ENCODE measurements at places on chromosomes 12 and 14.

DNA sequence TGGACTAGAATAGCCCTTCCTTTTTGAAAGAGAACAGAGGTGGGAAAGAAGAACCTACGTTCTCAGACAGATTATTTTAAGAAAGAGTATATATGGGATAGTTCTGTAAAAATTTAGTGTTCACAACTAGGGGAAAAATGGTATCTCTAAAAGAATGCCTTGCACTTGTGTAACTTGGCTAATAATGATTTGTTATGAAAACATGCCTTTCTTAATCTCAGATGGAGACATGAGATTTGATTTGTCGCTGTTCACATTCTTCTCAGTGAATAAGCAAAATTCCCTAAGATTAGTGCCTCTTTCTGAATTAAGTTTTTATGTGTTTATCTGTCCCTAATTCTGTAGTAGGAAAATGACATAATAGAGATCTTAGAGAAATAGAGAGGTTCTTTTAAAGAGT, 100.8 kb downstream of the USP15 start:
- no peak for DNase-seq

GRCh38 chr12:69275471-69275891, 36.1 kb downstream of the CPSF6 start:
- no peak for DNase-seq

- DNase-seq, result no peak
Observed at GRCh38 chr12:106088246-106088808, 50.4 kb downstream of the NUAK1 start.

GRCh38 chr12:68319988-68320623, 12.1 kb downstream of the MDM1 start:
- no peak for DNase-seq

GRCh38 chr12:39830171-39830570, 210.6 kb upstream of the ABCD2 start:
- DNase-seq, result no peak

GRCh38 chr12:130330685-130331084, 7.0 kb upstream of the PIWIL1 start:
- DNase-seq, result no peak

- DNase-seq, result peak; percentile 21
Observed at GRCh38 chr12:107318806-107319532, 225.6 kb upstream of the CRY1 start.

DNA sequence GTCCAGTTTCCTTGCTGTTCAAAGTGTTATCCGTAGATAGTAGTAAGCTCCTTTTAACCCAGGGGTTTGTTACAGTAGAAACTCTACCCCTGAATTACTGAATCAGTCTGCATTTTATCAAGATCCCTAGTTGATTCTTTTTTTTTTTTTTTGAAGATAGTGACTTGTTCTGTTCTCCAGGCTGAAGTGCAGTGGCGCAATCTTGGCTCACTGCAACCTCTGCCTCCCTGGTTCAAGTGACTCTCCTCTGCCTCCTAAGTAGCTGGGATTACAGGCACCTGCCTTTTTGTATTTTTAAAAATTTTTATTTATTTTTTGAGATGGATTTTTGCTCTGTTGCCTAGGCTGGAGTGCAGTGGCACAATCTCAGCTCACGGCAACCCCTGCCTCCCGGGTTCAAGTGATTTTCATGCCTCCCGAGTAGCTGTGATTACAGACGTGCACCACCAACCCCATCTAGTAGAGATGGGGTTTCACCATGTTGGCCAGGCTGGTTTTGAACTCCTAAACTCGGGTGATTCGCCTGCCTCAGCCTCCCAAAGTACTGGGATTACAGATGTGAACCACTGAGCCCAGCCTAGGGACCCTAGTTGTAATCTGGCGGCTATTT, 10.5 kb downstream of the LARP4 start:
- no peak for DNase-seq

DNA sequence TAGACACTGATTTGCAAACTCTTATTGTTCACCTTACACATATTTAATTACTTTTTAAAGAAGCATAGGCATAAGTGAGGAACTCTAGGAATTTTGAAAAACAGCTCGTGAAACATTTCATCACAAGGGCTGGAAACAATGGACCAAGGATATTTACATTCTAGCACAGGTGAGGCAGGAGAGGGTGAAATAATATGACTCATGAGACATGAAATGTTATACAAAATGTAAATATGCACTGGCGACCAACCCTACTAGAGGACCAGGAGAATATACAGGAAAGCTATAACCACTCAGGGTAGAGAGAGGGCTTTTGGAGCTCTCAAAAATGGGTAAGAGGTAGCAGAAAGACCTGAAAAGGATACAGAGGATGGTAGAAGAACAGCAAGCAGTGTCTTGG, 115.3 kb downstream of the PTGER2 start:
- DNase-seq, result no peak

GRCh38 chr14:75183225-75183624, 6.8 kb upstream of the TMED10 start:
- DNase-seq, result no peak

DNA sequence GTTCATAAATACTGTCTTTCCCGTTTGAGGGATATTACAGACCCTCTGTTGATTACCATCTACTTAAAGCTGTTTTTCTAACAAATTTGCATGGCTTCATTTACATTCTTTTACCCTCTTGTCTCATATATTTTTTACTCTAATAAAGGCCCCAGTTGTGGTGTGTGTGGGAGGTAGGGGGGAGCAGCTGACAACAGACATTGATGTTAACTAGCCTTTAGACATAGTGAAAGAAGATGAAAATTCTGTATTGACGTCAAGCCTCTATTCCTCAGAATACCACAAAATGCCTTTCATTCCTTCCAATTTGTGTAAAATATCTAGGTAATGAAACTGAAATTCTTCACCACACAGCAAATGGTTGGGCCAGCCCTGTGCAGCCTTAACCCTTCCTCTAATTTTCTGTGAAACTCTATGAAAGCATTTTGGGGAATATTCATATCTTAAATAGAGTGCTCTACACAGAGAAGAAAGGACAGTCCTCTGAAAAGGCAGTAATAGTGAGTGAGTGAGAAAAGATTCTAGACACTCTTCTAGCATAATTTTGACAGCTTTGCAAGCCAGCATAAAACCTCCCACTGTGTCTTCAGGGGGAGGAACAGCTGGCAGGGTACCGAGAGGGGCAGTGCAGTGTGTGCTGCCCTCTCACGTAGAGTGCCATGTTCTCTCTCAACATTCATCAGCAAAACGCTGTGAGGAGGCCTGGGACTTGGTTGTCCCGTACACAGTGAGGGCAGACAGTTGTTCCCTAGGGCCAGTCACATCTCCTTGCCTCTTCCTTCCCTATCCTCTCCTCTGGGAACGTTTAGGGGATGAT, 20.1 kb upstream of the CERS5 start:
- DNase-seq, result no peak

GRCh38 chr12:3550839-3551238, 59.8 kb downstream of the PRMT8 start:
- no peak for DNase-seq

GRCh38 chr14:61508526-61508925, 186.8 kb upstream of the HIF1A start:
- no peak for DNase-seq

- no peak for DNase-seq
Observed at GRCh38 chr14:70013271-70013873, 134.2 kb downstream of the SMOC1 start.

GRCh38 chr14:76237349-76237990, 85.7 kb downstream of the GPATCH2L start:
- no peak for DNase-seq

DNA sequence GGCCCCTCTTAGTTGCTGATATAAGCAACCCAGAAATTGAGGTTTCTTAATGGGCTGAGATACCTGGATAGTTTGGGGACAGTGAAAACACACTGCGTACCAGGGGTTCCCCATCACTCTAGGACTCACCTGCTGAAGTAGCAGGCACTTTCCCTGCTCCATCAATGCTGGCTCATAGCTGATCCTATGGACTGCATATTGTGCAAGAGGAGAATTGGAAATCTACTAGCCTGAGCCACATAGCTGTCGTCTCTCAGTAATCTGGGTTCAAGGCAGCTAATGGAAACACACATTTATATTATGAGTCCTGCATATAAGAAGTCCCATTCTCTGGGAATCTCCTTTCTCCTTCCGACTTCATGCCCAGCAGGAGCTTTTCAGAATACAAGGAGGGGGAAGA, 7.3 kb upstream of the DUSP6 start:
- no peak for DNase-seq

DNA sequence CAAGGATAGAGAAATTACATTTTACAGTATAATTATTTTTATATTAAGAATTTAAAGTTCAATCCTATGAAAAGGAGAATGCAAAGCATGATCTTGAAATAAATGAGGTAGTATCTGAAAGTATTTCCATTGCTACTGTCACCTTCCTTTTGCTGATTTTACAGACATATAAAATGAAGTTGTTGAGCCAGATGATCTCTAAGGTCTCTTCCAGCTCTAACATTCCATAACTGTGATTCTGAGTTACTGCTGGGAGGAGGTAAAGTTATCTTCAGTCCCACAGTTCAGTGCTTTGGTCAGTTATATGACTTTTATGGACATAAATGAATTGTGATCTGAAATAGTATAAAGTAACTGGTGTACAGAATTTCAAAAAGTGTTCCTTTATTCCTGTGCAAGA, 52.8 kb downstream of the SLC38A6 start:
- DNase-seq, result no peak

DNA sequence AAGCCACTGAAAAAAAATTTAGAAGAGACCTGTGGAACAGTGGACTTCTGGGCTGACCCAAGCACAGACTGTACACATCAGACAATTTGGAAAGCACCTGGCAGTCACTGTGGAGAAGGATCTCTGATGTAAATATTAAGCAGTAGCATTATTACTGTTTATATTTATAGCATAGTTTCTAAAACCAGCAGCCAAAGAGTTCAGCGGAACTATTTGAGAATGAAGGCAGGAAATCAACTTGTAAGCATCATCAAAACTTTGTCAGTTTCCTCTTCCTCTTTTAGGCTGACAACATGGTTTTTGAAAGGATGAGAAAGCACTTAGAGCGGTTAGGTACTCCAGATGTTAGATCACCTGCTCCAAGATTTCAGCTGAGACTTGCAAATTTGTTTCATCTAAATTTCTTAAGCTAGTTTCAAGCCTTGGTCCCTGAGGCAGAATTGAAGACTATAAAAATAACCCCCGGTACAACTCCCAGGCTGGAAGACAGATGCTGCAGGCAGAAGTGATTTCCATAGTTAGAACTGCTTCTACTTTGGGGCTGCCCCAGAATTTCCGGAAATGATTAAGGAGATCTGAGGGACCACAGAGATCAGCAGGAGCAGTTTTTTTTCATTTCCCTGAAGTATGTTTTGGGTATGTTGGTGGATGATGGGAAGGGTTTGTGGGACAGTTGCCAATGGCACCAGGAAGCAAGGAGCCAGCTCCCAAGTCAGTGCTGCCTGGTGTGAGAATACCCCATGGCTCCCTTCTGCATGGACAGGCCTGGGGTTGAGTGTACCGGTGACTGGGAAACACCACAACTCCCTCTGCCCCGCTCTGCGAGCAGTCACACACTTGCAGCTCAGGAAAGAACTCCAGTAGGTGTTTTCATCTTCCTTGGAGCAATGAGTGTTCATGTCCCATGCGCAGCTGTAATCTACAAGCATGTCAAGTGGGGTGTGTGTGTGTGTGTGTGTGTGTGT, 354.5 kb downstream of the NUAK1 start:
- DNase-seq, result no peak

DNA sequence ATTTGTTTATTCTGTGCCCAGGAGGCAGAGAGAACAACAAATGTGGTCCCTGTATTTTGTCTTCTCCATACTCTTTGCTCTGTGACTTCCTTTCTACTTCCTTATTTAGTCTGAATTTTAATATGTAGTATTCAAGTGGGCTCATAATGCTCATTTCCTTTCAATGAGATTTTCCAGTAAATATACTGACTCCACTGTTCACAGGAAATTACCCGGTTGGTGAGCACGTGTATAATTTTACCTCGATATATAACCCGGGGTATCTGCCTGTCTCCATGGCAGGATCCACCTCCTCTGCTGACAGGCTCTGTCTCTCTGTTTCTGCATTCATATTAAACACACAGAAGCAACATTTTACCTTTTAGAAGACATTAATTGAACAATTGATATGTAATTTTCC, 166.0 kb downstream of the SLC38A4 start:
- no peak for DNase-seq

- no peak for DNase-seq
Observed at GRCh38 chr14:70810621-70811020, 1.3 kb upstream of the MAP3K9 start.

GRCh38 chr14:90778571-90779255, 37.5 kb downstream of the TTC7B start:
- no peak for DNase-seq

GRCh38 chr12:116651089-116651488, 86.8 kb downstream of the SPRING1 start:
- DNase-seq, result no peak

- DNase-seq, result no peak
Observed at GRCh38 chr14:84036840-84037239, 1493.1 kb upstream of the FLRT2 start.

- DNase-seq, result peak; percentile 67
Observed at GRCh38 chr12:62128175-62128975, 131.8 kb upstream of the USP15 start.

DNA sequence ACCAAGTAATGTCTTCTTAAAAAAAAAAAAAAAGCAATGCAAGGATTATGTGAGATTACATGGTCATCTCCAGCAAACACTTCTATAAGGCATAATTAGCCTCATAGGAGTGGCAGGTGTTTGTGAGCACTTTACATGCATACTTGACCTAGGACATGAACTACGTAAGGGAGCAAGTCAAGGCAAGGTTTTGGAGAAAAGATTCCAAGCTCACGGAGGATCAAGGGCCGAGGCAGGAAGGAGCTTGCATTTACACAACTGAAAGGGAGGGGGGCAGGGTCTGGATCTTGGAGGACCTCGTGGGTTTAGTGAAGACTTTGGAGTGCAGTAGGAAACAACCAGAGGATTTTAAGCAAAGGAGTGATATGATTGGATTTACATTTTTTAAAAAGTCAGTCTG, 112.5 kb downstream of the CCER1 start:
- DNase-seq, result no peak

DNA sequence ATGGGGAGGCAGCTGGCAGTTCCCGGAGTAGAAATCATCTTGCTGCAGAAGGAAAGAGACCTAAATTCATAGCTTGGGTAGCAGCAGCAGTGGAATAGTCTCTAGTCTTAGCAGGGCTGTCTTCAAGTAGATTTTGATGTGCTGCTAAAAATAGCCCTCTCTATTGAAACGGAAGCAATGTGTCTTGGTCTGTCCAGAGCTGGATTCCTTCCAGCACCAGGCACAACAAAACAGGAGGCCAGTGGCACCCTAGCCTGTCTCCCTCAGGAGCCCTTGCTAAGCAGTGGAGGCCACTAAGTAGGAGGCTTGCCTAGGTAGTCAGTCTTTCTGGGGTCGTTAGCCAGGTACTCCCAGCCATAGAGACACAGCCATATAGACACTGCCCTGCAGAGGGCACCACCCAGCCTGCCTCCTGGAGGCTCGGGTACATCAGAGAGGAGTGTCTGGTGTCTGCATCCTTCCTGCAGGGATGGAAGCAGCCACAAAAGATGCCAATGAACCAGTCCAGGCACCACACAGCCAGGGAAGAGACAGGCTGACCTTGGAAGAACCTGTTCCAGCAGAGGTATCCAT, 97.5 kb downstream of the CRACR2A start:
- DNase-seq, result no peak

- no peak for DNase-seq
Observed at GRCh38 chr12:93243689-93244513, 133.8 kb upstream of the NUDT4 start.

All from NCI-H774 (cell line).